ENCODE measurements at places on chromosomes 7 and 10.

GRCh38 chr10:63672491-63672890 is 151.3 kb downstream of the REEP3 start:
- no peak for DNase-seq

DNA sequence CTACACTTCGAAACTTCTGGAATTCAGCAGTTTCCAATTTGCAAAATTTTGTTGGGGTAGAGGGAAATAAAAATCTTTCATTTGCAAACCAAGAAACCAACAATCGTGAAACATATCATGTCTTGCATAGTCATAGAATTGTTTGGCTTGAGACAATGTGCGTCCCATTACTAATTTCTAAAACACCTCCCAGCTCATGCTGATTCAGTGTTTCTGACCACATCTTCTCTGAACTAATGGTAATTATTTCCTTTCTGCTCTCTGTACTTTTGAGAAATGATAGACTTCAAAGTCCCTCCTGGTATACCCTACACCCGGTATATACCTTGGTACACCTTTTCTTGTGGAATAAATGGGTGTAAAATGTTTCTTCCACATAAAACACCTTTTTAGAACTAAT is 41.8 kb upstream of the TSPAN13 start:
- no peak for DNase-seq

GRCh38 chr10:17811146-17811865 is 2.2 kb downstream of the MRC1 start:
- no peak for DNase-seq

GRCh38 chr10:116673866-116674265 is 53.1 kb downstream of the PNLIPRP2 start:
- DNase-seq = no peak

GRCh38 chr7:152887778-152888177 is 128.2 kb downstream of the ACTR3B start:
- no peak for DNase-seq

- DNase-seq = no peak
Observed at GRCh38 chr7:33705333-33705833, 200.0 kb upstream of the BMPER start.

DNA sequence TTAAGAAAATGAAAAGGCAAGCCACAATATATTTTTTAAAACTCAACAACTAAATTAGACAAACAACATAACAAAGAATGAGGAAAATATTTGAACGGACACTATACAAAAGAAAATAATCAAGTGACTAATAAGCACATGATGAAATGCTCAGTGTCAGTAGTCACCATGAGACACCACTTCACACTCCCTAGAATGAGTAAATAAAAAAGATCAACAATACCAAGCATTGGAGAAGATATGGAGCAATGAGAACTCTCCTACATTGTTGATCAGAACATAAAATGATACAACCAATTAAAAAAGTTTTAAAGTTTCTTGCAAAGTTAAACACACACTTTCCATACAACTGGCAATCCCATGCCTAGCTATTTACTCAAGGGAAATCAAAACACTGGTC is 222.2 kb downstream of the C7orf25 start:
- DNase-seq = no peak

DNA sequence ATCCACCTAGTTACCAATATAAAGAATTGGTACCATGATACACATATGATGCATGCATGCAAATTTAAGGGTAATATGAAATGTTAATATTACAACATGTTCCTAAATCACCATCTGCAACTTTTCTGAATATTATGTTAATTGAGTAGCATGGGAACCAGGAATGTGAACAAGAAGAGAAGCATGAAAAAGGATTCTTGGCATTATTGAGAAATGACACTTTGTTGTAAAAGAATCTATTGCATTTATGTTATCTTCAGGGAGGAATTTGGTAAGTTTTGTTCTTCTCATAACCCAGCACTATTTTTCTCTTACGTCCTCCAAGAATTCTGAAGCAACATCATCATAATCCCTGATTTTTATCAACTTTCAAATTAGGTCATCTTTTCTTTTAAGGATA is 159.9 kb upstream of the SLC25A13 start:
- DNase-seq = no peak

DNA sequence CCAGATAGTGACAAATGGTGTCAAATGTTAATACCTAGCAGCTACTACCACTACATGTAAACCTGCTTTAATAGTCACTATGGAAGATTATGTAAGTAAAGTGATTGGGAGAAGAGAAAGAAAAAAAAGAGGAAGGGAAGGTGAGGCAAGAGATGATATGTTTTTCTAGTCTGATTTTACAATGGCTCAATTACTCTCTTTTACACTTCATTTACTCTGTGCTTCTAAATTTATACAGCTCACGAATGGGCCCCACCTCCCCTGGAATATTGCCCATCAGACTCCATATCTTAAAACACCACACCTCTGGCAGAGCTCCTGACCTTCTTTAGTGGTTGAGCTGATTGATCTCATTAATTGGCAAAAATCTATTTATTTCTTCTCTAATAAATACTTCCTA is 28.0 kb upstream of the IKZF1 start:
- no peak for DNase-seq

Measured in nucleus accumbens (tissue), 56 donors.